ENCODE measurements at places on chromosomes 2 and 18.
A peak's percentile ranks its signal among the peaks of the same experiment; 100 is the strongest.

DNA sequence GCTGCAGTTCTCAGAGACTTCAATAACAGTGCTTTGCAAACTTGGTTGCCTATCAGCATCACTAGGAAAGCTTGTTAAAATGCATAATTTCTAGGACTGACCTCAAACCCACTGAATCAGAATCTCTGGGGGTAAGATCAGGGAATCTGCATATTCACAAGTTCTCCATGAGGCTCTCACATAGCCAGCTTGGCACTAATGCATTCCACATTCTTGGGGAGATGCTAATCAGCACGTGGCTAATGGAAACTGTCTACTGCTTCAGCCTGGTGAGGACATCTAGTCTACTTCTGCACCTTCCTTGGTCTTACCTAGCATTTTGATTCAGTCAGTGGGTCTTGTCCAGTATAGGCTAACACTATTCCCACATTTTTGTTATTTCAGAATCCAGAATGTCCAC lies 56.3 kb downstream of the RBKS start:
- peak; percentile 81 for DNase-seq

GRCh38 chr2:50438259-50438658 lies 593.7 kb downstream of the NRXN1 start:
- DNase-seq: no peak

GRCh38 chr2:8628179-8628865 lies 53.5 kb upstream of the ID2 start:
- peak; percentile 29 for DNase-seq

DNA sequence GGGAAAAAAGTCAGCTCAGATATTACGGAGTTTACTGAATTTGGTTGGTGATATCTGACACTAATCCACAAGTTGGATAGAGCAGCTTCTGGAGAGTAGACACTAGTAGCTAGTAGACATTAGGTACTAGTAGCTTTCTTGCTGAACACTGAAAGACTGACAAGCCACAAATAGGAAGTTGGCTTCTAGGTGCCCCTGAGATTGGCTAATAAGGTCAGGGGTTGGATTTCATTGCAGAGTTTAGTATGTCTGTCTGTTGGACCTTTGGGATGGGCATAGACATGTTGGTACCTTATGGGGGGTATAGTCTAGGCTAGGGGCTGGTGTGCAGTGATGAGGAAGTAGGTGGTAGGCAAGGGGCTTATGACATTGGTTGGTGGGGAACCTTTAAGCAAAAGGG lies 164.9 kb upstream of the LRRTM1 start:
- DNase-seq: no peak

- DNase-seq: peak; percentile 74
Observed at GRCh38 chr2:18788592-18788991, 199.2 kb upstream of the NT5C1B start.

DNA sequence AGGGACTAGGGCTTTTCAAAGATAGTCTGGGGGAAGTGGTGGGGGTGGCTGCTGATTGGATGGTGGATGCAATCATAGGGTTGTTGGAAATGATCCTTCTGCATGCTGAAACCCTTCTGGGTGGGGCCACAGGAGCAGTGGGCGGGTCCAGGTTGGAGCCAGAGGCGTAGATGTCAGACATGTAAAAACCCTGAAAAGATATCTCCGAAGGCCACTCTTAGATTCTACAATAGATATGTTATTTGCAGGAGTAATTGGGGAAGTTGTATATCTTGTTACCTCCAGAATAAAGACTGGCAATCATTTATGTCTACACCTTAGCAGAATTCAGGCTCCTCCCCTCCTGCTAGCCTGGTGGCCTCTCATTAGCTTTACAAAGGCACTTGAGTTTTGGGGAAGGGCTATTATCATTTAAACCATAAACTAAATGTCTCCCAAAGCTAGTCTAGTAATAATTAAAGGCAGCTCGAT lies 8.2 kb upstream of the FAM98A start:
- DNase-seq: no peak

All from M059J (cell line).